ENCODE measurements at places on chromosomes 11 and 22.
A peak's percentile ranks its signal among the peaks of the same experiment; 100 is the strongest.

- peak; percentile 80 for DNase-seq
Observed at GRCh38 chr22:24200619-24201212, 19.4 kb downstream of the SUSD2 start.

DNA sequence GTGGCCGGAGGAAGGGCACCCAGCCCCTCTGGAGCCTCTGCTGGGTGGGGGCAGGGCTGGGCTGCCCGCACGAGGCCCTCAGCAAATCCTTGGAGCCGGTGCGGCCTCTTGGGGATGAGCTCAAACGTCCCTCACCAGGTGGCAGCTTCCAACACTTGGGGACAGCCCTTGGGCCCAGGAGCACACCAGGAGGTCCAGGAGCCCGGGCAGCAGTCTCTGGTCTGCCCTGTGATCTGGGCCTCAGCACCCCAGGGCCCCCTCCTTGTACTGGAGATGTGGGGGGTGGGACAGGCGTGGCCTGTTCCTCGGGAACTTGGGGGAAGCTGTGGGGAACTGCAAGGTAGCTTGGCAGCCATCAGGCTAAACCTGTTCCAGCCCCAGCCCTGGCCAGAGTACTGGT lies 40.0 kb downstream of the MOB2 start:
- DNase-seq = no peak

DNA sequence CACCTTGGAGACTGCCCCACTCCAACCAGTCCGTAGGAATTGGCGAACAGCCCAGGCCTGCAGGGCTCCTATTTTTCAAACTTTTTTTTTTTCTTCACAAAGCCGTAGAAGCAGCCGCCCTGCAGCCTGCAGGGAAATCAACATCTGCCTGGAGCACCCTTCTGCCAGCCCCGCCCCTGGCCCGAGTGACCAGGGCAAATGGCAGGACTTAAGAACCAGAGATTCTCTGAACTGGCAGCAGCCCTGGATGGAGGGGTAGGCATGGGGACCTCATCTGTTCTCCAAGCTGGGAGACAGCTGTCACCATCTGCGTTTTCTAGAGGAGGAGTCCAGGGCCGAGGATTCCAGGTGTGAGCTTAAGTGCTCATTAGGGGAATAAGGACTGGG lies 5.6 kb downstream of the SCN2B start:
- no peak for DNase-seq

DNA sequence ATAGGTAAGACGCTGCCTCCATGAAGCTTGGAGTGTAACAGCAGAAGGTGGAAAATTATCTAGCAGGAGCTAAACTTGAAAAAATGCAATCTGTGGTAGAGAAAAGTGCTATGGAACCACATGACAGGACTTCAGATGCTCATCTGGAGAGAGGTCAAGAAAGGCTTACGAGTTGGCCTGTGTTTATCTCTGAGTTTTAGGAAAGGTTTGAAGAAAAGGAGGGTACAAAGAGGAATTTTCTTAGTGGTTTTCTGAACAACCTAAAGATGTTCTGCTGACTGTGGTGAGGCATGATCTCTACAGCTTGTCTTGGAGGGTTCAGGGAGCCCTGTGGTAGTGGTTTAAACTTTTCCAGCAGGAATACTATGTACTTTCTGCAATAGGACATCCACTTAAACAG lies 8.2 kb downstream of the FJX1 start:
- no peak for DNase-seq

DNA sequence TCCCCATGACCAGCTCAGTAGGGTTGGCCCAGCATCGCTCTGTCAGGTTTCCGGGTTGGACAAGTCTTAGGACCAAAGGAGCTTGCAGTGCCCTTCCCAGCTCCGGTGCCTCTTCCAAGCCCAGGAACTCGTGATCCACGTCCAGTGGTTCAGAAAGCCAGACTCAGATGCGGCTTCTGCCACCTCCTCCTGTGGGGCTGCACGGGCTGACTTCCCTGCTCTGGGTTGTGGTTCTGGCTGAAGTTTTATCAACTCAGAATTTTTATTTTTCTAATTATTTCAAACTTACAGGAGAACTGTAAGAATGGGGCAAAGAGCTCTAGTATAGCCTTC lies 85.0 kb downstream of the BCR start:
- DNase-seq = no peak

DNA sequence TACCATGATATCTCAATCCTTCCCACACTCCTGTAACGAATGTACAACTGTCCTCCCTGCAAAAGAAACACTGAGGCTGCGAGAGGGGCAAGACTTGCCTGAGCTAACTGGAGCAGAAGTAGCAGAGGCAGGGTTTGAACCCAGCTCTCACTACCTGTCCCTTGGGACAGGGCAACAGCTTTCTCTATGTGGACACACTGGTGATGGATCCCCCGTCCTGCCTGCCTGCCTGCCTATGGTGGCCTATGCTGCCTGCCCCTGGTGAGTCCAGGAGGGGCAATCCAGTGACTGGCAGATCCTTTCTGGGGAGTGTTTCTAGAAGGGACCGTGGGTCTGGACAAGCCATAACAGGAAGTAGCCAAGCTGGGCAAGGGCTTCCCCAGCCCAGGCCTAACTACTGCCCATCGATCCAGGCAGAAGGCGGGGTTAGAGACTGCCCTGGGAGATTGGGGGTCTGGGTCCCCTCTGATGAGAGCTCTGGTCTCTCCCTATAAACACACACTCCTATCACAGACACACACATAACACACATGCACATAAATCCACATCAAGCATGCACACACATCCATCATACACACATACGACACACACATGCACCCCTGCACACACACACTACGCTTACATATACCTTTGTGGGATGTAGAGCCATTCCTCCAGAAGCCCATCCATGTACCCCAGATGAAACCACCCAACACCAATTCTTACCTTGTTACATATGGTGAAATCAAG lies 1.1 kb upstream of the EMID1 start:
- no peak for DNase-seq

- DNase-seq = no peak
Observed at GRCh38 chr11:46264030-46264429, 13.4 kb upstream of the CREB3L1 start.

- no peak for DNase-seq
Observed at GRCh38 chr11:64959498-64959897, 12.4 kb downstream of the MAJIN start.

- DNase-seq = no peak
Observed at GRCh38 chr11:3121416-3121815, 43.7 kb downstream of the OSBPL5 start.

- peak; percentile 15 for DNase-seq
Observed at GRCh38 chr11:78886616-78887015, 312.0 kb upstream of the NARS2 start.

DNA sequence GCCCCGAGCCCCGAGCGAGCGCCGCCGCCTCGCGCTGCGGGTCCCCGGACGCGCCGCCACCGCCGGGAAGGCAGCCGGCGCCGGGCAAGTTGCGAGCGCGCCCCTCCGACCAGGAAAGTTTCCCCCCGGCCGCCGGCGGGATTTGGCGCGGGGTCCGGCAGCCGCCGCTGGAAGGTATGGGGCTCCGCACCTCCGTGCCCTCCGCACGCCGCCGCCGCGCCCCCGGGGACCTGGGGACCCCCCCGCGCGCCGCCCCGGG lies 281 bp downstream of the TSPAN18 start:
- DNase-seq = no peak

DNA sequence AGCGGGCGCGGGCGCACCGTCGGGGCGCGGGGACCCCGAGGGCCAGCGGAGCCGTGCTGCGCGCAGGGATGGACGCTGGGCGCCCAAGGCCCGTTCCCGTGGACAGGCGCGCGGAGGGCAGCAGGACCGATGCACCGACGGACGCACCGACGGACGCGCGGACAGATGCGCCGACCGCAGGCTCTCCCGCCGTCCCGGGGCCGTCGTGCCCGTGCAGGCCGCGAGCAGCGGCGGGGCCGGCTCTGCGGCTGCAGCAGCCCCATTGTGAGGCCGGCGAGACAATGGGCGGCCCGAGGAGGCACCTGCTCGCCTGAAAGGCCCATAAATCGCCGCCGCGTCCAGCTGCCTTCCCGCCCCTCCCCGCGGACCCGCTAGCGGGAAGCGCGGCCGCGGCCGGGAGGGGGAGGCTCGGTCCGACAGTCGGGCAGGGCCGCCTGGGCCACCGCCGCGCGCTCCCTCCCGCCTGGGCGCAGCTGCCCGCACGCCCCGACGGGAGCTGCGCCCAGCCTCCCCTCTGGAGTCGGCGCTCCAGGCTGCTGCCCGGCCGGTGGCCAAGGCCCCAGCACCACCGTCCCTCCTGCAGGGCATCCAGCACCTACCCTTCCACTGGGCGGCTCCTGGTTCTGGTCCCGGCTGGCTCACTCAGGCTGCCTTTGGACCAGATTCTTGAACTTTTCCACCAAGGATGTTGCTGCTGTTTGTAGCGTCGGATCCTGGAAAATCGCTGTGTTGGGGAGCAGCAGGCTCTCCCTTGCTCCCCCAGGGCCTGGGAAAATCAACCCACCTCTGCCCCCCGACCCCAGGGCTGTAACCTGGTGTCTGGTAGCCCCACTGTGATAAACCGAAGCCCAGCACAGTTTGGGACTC lies 15.8 kb downstream of the CDKN1C start:
- DNase-seq = no peak

DNA sequence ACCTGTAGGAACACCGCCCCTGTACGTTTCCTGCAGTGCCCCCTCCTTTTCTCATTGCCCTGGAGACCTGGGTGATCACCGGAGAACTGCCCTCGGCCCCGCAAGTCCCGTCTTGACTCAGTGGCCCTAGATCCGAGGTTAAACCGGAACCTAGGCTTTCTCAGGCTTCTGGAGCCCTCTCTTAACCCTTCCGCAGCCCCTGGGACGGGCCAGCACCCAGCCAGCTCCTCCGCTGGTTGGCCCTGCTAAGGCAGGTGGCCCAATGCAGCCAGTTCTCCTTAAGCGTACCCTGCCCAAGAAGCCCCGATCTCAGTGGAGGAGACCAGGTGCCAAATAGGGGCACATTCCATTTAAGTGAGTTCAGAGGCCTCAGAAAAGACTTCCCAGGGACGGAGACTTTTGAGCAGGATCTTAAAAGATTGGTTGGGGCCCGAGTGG lies 776 bp downstream of the NLRX1 start:
- DNase-seq = peak; percentile 39

- DNase-seq = no peak
Observed at GRCh38 chr11:63896071-63896470, 20.9 kb downstream of the RCOR2 start.

DNA sequence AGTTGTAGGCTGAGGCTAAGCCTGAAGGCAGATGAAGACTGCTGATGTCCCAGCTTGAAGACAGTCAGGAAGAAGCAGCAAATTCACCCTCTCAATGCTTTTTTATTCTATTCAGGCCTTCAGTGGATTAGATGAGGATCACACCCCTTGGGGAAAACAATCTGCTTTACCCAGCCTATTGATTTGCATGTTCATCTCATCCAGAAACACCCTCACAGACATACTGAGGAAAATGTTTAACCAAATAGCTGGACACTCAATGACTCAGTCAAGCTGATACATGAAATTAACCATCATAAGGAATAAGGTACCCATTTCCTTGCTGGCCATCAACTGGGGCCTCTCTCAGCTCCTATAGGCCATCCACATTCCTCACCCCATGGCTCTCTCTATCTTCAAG lies 549.9 kb upstream of the CCDC90B start:
- DNase-seq = no peak

DNA sequence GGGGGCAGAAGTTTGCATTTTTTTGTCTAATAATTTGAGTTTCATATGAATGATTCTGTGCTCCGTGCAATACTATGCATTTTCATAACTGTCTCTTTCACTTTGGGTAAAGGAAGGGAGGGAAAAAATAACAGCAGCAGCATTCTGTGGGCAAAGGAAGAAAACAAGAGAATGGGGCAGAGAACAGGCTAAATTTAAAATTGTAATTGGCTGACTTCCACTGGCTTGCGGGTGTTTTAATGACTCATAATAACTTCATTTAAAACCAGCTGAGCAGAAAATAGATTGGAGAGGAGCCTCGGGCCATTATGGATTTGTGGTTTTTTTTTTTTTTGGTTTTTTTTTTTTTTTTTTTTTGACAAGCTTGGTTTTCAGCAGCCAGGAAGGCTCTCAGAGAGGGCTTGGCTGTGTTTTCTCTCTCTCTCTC lies 107.4 kb downstream of the ZBTB16 start:
- DNase-seq = peak; percentile 91

DNA sequence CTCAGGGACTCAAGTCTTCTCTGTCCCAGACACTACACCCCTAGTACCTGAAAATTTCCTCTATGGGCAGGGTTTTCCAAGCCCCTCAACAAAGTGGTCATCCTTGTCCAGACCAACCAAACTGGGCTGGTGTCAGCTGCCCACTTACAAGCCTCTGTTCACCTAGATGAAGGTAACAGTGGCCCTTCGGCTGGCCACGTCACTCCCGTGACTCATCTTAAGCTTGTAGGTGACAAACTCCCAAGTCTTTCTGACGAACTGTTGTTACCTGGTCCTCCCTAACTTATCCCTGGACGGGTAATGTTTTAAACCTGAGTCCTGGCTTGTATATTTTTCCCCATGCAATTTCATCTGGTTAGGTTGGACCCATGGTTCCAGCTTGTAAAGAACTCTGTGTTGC lies 4.7 kb downstream of the CXCR5 start:
- DNase-seq = no peak

DNA sequence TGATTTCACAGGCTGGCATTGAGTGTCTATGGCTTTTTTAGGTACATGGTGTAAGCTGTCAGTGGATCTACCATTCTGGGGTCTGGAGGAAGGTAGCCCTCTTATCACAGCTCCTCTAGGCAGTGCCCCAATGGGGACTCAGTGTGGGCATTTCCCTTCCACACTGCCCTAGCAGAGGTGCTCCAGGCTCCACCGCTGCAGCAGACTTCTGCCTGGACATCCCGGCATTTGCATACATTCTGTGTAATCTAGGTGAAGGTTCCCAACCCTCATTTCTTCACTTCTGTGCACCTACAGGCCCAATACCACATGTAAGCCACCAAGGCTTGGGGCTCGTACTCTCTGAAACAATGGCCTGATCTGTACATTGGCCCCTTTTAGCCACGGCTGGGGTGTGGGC lies 78.3 kb downstream of the RNF169 start:
- no peak for DNase-seq
